HTR-8/SVneo (cell line): ENCODE measurements at places on chromosomes 5 and 9.
A peak's percentile ranks its signal among the peaks of the same experiment; 100 is the strongest.

DNA sequence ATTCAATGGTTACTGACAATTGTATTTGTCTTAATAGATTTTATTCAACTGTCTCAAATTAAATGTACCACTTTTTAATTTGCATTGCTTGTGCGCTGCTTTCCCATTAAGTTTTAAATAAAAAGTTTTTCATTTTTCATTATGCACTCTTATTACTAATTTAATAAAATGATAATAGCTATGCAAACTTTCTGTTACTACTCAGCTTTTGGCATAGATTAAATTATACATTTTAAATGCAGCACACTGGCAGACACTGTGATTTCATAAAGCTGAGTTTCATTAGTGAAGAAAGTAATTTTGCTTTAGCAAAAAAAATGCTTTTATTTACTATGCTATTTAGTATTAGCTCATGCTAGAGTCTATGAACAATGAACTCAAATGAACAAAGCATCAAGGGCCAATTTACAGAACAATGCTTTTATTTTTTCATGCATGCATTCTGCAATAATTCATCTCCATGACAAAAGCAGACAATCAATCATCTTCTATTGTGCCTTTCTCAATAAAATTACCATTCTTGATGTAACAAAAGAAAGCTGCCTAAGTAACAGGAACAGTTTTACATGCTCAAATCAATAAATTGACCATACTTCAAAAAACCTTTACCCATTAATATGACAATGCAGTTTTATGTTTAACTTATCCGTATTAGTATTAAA, 595.2 kb upstream of the ARRDC3 start:
- no peak for DNase-seq

DNA sequence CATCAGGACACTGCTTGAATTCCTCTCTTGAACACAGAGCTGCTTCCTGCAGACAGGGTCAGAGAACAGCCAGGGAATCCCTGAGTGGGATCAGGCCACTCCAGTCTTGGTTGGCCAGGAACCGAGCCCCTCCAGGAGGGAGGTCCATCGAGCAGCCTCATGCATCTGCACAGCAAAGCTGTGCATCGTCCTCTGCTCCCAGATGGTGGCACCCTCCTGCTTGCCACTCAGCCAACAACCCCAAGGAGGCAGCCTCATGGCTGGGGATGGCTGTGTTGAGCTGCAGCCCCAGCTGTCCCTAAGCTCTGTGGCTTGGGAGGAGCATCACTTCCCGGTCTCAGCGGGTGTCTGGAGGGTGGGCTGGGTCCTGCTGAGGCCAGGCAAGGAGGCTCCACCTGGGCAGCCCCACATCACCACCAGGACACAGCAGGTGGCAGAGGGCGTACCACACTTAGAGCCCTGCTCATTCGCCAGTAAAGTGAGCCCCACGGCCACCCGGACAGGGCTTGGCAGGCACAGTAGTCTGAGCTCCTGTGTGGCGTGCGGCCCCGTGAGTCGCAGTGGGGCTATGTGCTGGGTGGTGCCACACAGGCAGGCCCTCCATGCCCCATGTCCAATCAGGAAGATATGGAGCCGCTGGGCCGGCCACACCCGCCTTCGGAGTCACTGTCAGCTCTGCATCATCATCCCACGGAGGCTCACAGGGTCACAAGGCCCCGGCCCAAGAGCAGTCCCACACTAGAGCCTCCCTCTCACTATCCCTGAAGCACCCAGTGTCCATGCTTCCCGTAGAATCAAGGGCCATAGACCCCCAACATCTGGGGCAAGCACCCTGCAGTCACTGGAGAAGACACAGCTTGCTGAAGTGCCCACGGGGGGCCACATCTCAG, 11.9 kb downstream of the LPCAT1 start:
- peak; percentile 59 for DNase-seq

DNA sequence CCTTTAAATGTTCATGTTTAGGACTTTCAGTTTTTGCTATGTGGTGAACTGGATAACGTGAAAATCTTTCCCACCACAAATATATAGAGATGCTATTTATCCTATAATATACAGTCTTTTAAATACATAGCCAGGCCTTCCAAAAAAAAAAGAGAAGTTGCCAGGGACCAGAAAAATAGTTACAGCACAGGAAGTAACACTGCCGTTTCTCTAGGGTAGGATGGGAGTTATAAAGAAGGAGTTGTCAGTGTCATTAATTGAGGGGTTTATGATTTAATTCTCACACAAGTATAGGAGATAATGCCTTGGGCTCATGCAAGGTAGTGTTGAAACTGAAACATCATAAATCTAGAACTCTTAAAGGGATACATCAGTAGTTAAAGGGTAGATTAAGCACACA, 83.9 kb downstream of the LRRC70 start:
- DNase-seq: no peak

GRCh38 chr5:106584268-106584667, 1086.5 kb downstream of the EFNA5 start:
- no peak for DNase-seq

- DNase-seq: no peak
These were observed 361.3 kb downstream of the PTPRD start for GRCh38 chr9:10251490-10251889.

DNA sequence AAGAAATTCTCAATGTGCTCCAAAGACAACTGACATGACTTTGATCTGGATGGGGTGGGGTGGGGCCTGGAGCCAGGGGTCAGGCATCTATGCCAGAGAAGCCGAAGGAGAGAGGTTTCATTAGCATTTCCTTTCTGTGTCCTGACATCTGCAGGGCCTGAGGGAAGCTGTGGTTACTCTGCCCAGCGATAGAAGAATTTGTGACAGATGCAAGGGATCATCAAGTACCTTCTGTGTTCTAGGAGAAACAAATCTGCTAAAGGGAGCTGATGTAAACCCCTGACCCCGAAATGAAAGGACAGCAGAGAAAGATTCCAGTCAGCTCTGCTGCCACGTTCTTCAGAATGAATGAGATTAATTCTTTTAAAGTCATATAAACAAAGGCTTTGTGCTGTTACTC, 335.7 kb downstream of the PRELID2 start:
- no peak for DNase-seq

DNA sequence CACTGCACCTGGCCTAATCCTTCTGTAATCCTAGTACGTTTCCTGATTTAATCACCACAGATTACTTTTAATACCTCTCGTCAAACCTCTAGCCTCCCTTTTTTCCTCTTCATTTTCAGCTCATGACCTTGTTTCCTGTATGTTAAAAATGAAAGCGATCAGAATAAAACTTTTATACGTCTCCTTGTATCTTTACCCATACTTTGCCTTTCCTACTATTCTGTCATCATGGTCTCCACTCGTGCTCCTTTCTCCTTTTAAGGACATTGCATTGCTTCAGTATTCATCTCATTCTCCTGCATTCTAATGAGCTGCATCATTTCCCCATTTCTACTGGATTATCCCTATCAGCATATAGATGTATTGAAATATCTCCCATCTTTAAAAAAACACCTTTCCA, 8.5 kb downstream of the CDC42SE2 start:
- DNase-seq: no peak

DNA sequence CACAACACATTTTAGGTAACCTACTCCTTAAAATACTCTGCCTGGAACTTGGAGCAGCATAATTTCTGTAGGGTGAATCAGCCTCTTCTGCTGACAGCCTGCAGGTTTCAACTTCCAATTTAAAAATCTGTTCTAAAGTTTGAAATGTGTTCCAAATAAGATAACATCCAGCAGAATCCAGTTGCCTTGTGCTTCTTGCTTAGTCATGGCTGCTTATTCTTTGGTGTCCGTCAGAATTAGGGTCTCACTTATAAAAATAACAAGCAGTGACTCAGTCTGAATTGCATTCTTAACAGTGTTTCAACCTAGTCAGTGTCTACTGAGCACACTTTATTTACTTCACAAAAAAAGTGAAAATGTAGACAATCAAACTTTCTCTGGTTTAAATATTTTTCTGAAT, 3.7 kb downstream of the CDH6 start:
- peak; percentile 42 for DNase-seq

GRCh38 chr5:66558560-66558959, 37.6 kb upstream of the MAST4 start:
- no peak for DNase-seq

- DNase-seq: no peak
These were observed 52.4 kb downstream of the SEC61B start for GRCh38 chr9:99274495-99274894.

GRCh38 chr9:36894695-36895310, 139.3 kb downstream of the PAX5 start:
- DNase-seq: no peak

DNA sequence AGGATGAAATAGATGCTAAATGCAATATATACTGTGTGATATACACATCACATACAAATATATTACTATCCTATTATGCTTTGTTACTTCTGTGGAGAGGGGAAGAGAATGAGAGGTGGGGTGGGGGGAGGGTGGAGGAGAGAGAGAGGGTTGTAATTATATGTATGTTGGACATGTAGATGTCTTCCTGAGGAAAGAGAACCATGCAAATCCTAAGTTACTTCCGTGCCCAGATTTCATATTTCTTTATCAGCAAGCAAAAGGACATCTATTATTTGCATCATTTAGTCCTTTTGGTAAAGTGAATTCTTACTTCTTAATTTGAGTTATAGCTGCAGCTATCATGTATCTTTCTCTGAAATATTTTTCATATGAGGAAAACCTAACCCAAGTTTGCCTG, 187.5 kb downstream of the ADGRV1 start:
- DNase-seq: no peak

- no peak for DNase-seq
These were observed 41.9 kb downstream of the MTRR start for GRCh38 chr5:7910738-7911428.

GRCh38 chr5:178555005-178555404, 35.2 kb downstream of the COL23A1 start:
- DNase-seq: no peak

GRCh38 chr9:121711281-121711680, 59.8 kb downstream of the DAB2IP start:
- DNase-seq: no peak

GRCh38 chr9:96044401-96044800, 168.9 kb downstream of the ERCC6L2 start:
- no peak for DNase-seq

- DNase-seq: no peak
These were observed 2.3 kb downstream of the TGFBI start for GRCh38 chr5:136030956-136031611.

GRCh38 chr9:131397100-131397790, 3.4 kb downstream of the PRRC2B start:
- no peak for DNase-seq

GRCh38 chr9:111599092-111599954, at the start of gene PTGR1:
Gene PTGR1, minus strand, starts transcription at chr9:111599647. Its CDS starts 2,225 bp downstream, at chr9:111597422.
- peak; percentile 78 for DNase-seq

- DNase-seq: no peak
These were observed 27.1 kb downstream of the KCNMB1 start for GRCh38 chr5:170362102-170362501.

DNA sequence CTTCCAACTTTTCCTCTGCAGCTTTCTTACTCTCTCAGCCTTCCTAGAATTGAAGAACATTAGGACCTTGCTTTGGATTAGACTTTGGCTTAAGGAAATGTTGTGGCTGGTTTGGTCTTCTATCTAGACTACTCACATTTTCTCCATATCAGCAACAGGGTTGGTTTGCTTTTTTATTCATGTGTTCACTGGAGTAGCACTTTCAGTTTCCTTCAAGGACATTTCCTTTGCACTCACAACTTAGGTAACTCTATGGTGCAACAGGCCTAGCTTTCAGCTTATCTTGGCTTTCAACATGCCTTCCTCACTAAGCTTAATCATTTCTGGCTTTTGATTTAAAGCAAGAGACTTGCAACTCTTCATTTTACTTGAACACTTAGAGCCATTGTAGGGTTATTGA, 153.1 kb downstream of the CCDC192 start:
- DNase-seq: no peak
